ENCODE measurements at places on chromosomes 7 and 10.

- no peak for DNase-seq
These were observed at the start of gene KMT2C for GRCh38 chr7:152435384-152436110. KMT2C (minus strand) TSS chr7:152436003; CDS start chr7:152435786, 217 bp downstream.

DNA sequence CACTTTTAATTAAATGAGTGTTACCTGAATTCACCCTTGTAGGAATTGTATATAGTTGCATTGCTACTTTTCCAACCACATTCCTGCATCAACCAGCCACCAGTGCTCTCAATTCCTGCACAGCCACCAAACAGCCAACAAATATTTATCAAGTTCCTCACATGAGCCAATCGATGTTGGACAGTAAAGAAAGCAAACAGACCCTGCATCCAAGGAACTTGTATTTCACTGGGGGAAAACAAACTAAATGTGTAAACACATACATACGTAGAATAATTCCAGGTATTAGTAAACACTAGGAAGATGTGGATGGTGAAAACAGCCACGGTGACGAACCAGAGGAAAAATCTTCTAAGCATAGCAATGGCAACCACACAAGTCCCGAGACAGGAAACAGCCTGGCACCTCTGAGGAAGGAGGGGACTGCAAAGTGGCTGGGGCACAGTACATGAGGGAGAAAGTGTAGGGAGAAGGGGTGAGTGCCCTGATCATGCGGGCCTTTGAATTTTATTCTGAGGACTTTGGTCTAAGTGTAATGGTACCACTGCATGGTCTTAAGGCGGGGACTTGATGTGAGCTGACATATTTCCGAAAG, 111.2 kb downstream of the XRCC2 start:
- DNase-seq = no peak

DNA sequence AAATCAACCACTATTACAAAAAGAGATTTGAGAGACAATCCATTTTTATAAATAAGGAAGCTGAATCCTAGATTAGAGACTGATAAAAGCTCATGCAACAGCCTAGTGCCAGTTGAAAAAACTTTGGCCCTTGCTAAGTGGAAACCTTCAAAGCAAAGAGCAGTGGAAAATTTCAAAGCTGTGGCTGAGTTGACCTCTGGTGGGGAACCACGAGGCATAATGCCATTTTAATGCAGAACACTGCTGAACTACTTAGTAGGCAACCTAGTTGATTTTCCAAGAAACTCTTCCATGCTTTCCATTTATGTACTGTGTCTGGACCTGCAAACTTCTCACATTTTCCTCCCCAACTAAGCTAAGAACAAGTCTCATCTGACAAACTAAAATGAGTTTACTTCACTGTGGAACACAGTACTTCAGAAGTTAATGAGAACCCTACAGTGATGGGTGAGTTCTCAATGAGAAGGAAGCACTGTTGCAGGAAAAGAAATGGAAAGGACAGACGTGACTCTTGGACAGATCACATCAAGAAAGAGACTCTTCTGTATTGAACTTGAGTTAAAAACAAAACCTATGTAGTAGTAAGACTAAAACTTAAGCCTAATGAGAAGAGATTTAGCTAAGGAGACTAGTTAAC, 19.5 kb downstream of the FZD9 start:
- DNase-seq = no peak

- DNase-seq = no peak
These were observed 185.3 kb upstream of the PCLO start for GRCh38 chr7:83347945-83348444.

GRCh38 chr10:108817584-108817983, 1105.7 kb downstream of the XPNPEP1 start:
- DNase-seq = no peak

DNA sequence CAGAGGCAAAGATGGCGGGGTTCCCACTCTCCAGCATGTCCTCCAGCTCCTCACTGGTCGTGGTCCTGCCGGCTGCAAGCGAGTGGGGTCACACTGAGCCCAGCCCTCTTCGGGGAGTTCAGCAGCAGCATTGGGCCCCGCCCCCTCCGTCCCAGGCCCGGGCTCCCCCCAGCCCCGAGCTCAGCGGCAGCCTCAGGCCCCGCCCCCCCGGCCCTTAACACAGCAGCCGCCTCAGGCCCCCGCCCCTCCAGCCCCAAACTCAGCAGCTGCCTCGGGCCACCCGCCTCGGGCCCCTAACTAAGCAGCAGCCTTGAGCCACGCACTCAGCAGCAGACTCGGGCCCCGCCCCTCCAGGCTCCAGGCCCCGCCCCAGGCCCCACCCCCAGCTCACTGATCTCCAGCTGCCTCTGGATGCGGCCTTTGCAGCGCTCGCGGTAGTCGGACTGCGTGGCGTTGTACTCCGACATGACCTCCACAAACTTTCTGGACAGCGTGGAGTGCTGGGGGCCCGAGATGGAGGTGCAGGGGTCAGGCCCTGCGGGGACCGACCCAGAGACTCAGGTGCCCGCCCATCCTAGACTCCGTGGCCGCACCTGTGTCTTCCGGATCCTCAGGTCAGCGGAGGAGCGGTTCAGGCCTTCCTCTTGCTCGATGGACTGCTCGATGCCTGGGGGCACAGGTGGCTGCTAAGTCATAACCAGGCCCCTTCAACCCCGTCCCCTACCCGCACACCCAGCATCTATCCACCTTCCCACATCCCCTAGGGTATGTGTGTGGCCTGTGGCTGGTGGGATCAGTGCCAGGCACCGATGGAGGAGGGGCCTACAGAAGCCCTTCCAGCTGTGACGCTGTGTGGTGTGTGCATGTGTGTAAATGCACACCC, 15.5 kb downstream of the STX1A start:
- DNase-seq = peak; percentile 80

DNA sequence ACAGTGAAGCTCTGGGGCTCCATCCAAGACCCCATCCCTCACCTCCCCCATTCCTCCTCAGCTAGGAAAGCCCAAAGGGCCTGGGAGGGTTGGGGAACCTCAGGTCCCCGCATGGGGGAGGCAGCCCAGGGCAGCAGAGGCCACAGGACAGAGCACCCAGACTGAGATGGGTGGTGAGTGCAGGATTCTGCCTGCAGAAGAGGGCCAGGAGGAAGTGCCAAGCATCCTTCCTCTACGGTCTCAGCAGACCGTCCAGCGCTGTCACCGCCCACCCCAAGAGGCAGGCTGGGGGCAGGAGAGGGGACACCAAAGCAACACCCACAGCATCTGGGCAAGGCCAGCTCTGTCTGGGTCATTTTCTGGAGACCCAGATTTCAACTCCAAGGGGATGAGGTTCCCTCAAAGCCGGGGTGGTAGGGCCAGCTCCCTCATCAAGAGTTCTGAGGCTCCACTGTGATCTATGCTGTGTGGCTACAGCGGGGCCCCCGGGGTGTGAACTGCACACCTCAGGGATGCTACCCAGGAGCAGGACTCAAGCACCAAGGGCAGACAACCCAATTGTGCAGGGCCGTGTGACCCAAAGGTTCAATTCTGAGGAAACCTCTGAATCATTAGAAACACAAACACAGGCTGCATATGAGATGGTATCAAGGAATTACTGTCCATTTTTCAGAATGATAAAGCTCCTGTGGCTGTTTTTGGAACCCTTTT, 46.8 kb downstream of the CAMK2B start:
- no peak for DNase-seq

GRCh38 chr10:47372726-47373125, 11.4 kb downstream of the ZNF488 start:
- no peak for DNase-seq

GRCh38 chr7:108266491-108266890, 136.3 kb upstream of the LAMB4 start:
- DNase-seq = no peak

- DNase-seq = no peak
These were observed 25.1 kb downstream of the CDK14 start for GRCh38 chr7:90621125-90621746.

GRCh38 chr7:40223451-40224127, 88.8 kb downstream of the SUGCT start:
- no peak for DNase-seq

- DNase-seq = no peak
These were observed 597.6 kb downstream of the PARD3 start for GRCh38 chr10:34217524-34217923.

DNA sequence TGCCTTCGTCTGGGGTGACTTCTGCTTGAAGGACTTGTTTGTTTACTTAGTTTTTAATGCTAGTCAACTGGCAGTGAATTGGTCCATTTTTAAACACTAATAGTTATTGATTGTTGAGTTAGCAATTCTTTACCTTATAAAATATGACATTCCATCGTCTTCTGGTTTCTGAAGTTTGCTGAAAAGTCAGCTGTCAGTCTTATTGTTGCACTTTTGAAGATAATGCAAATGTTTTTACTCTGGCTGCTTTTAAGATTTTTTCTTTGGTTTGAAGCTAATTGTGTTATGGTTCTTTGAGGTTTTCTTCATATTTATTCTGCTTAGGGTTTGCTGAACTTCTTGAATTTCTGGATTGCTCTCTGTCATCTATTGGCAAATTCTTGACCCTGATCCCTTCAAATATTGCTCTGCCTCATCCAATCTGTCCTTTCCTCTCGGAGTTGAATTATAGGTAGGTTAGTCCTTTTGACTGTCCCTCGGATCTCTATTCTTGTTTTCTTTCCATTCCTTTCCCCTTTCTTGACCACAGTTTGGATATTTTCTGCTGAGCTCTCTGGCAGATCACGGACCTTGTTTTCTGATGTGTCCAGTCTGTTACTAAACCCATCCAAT, 24.2 kb downstream of the MGMT start:
- DNase-seq = no peak

DNA sequence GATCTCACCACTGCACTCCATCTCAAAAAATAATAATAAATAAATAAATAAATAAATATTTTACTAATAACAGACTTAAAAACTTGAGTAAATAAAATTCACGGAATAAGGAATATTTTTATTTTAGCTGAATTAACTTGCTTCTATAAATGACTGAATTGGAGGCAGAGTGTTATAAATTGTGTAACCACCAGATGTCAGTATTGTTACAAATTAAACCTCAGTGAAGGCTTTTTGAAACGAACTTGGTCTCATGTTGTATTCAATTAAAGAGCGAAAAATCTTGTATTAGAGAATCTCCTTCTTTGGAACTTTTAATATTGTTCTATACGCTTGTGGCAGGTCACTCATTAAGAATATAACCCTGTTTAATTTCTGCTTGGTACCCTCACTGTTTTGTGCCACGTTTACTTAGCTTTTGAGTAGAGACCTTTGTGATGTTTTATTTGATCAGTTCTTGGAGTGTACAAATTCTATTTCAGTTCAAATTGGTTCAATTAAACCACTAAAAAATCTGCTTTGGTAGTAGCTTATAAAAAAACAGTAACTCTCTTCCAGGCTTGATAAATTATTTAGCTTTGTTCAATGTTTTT, 45.6 kb upstream of the SCIN start:
- DNase-seq = peak; percentile 13

- no peak for DNase-seq
These were observed 34.5 kb upstream of the PDZD8 start for GRCh38 chr10:117409549-117410305.

DNA sequence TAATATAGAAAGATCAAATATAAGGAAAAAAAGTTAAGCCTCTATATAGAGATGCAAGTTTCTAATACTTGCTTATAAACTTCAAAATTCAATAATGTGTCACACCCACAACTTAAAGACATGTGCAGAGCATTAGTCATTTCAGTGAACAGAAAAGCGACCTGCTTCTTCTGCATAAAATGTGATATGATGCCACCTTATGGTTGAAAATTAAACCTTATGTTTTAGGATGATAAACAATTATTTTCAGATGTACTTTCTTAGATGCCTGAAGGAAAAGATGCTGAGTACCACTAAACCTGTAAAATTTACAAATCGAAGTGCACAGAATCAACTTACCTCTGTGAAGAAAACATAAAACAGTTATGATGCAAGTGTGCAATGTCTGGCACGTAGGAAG, 96.0 kb downstream of the MTERF1 start:
- no peak for DNase-seq

DNA sequence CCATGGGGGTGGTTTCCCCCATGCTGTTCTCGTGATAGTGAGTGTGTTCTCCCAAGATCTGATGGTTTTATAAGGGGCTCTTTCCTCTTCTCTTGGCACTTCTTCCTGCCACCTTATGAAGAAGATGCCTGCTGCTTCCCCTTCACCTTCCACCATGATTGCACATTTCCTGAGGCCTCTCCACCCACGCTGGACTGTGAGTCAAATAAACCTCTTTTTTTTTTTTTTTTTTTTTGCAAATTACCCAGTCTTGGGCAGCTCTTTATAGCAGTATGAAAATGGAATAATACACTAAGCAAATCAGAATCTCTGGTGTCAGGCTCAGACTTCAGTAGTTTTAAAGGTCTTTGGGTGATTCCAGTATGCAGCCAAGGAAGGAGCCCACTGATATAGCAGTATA, 28.2 kb downstream of the TAS2R41 start:
- DNase-seq = no peak

Data from GM13976 (cell line).